Prostate gland (tissue), 2 donors: ENCODE measurements at places on chromosomes 5 and 9. TPM values are rescaled to one million over a fixed set of nuclear protein-coding genes. Genes with fewer than 3 reads are reported as not detected.

- no peak for DNase-seq
- H3K27ac ChIP-seq: no peak overlapping the region
- H3K4me1 ChIP-seq: no peaks in the 10 kb centered on the region
- H3K27me3 ChIP-seq: no peaks in the 10 kb centered on the region
- no peak overlapping the region for H3K4me3 ChIP-seq
- no peaks in the 10 kb centered on the region for H3K36me3 ChIP-seq
Observed at GRCh38 chr5:6370580-6370979, 7.8 kb downstream of the MED10 start.

DNA sequence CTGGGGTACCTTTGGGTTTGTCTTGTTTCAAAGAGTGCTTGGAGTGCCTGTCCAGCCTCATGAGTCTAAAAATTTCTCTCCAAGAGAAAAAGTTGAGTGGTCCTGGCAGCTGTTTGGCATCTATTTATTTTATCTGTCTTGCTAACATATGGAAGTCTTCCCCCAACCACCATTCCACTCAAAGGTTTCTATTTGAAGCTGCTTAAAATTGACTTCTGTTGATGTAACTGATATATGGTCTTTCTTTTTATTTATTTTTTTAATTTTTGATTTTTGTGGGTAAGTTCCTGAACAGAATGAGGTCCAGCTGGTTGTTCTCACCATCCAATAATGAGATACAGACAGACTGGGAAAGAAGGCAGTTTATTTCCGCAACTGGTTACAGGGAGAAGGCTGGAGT lies 178.7 kb upstream of the SGCD start:
- H3K4me3 ChIP-seq: no peak overlapping the region
- no peaks in the 10 kb centered on the region for H3K36me3 ChIP-seq
- no peaks in the 10 kb centered on the region for H3K27me3 ChIP-seq
- H3K4me1 ChIP-seq: no peaks in the 10 kb centered on the region

DNA sequence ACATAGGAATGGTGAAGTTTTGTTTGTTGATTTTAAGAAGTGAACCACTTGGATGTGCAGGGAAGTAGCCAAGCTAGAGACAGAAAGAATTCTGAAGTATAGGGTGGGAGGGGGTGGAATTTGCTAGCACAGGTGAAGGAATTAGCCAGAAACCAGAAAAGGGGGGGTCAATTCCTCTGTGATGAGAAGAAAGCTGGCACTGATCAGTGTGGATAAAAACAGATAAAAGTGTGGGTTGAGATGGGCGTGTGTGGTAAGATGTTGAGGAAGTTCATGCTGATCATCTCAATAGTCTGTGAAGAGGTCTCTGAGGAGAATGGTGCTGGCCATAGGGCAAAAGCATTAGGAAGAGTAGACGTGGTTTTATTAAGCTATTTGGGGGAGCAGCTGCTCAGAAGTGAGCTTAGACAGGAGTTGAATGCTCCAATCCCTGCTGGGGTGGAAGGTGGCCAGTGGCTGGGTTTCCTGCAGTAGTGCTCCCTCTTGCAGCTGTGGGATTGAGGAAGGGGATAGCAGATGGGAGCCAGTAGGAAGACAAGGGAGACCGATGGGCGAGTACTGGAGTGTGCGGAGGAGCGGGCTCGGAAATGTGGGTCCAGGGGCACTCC lies 88.7 kb upstream of the ELL2 start:
- H3K27me3 ChIP-seq: no peaks in the 10 kb centered on the region
- H3K27ac ChIP-seq: no peak overlapping the region
- H3K36me3 ChIP-seq: no peaks in the 10 kb centered on the region
- no peak for DNase-seq
- H3K4me3 ChIP-seq: no peak overlapping the region

GRCh38 chr5:127820910-127821553 lies 117.8 kb downstream of the CCDC192 start:
- no peaks in the 10 kb centered on the region for H3K27me3 ChIP-seq
- no peak overlapping the region for H3K4me3 ChIP-seq
- DNase-seq: no peak
- no peaks in the 10 kb centered on the region for H3K36me3 ChIP-seq

- H3K4me3 ChIP-seq: no peak overlapping the region
- H3K27me3 ChIP-seq: no peaks in the 10 kb centered on the region
- no peaks in the 10 kb centered on the region for H3K36me3 ChIP-seq
- H3K4me1 ChIP-seq: no peaks in the 10 kb centered on the region
Observed at GRCh38 chr5:143837306-143837848, 25.4 kb downstream of the HMHB1 start.

DNA sequence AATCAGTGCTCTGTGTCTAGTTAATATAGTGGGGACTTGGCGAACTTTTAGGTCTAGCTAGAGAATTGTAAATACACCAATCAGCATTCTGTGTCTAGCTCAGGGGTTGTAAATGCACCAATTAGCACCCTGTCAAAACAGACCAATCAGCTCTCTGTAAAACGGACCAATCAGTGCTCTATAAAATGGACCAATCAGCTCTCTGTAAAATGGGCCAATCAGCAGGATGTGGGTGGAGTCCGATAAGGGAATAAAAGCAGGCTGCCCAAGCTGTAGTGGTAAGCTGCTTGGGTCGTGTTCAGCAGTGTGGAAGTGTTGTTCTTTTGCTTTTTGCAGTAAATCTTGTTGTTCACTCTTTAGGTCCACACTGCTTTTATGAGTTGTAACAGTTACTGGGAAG lies 3.6 kb upstream of the OTULINL start:
- H3K4me1 ChIP-seq: no peaks in the 10 kb centered on the region
- H3K27ac ChIP-seq: no peak overlapping the region
- H3K27me3 ChIP-seq: no peaks in the 10 kb centered on the region
- no peaks in the 10 kb centered on the region for H3K36me3 ChIP-seq
- no peak overlapping the region for H3K4me3 ChIP-seq

DNA sequence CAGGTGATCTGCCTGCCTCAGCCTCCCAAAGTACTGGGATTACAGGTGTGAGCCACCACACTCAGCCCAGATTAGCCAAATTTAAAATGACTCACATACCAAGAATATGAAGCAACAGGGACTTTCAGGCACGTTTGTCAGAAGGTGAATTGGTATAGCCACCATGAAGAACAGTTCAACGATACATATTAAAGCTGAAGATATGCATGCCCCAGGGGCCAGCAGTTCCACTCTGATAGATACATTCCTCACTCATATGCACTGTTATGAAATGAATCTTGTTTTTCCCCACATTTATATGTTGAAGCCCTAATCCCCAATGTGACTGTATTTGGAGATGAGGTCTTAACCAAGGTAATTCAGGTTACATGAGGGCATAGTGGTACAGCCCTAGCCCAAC lies 22.5 kb downstream of the SLC35D2 start:
- no peak overlapping the region for H3K27ac ChIP-seq
- H3K4me1 ChIP-seq: no peaks in the 10 kb centered on the region
- no peaks in the 10 kb centered on the region for H3K36me3 ChIP-seq
- no peak for DNase-seq
- H3K4me3 ChIP-seq: no peak overlapping the region

DNA sequence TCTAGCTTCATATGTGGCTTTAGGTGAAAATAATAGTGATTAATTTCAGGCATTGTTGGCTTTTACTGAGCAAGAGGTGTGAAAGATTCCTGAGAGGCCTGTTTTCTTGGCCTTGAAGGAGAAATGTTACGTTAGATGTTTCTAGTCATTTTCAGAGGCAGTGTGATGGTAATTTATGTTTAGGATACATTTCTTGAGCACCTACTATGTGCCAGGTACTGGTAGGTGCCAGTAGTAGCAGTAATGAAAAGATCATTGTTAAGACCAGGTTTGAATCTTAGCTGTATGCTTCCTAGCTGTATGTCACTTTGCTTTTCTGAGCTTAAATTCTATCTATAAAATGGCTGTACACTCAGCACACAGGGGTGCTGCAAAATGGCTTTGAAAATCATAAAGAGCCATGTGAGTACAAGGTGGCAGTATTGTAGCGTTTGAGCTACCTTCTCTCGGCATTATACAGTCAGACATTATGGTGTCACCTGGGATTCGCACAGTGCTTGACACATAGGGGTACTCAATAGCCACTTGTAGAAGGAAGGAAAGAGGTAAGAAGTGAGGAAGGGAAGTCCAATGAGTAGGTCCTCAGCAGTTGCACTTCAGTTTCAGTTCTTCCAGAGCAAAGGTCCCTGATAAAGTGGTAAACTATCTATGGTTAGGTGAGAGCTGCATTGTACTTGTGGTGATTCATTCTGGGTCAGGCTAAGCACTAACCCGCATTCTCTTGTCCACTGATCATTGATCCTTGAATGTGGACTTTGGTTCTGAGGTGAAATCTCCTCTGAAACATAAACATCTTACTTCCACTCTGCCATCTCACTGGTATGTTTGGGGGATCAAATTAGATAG lies 166.5 kb upstream of the NR3C1 start:
- no peak overlapping the region for H3K4me3 ChIP-seq
- DNase-seq: no peak
- no peaks in the 10 kb centered on the region for H3K4me1 ChIP-seq
- no peak overlapping the region for H3K27ac ChIP-seq
- no peaks in the 10 kb centered on the region for H3K27me3 ChIP-seq
- no peaks in the 10 kb centered on the region for H3K36me3 ChIP-seq

GRCh38 chr5:77638763-77639671 lies 504 bp upstream of the OTP start:
- H3K36me3 ChIP-seq: no peaks in the 10 kb centered on the region
- no peak for DNase-seq
- no peak overlapping the region for H3K4me3 ChIP-seq
- H3K27me3 ChIP-seq: peaks cover 68% of the 10 kb centered on the region

DNA sequence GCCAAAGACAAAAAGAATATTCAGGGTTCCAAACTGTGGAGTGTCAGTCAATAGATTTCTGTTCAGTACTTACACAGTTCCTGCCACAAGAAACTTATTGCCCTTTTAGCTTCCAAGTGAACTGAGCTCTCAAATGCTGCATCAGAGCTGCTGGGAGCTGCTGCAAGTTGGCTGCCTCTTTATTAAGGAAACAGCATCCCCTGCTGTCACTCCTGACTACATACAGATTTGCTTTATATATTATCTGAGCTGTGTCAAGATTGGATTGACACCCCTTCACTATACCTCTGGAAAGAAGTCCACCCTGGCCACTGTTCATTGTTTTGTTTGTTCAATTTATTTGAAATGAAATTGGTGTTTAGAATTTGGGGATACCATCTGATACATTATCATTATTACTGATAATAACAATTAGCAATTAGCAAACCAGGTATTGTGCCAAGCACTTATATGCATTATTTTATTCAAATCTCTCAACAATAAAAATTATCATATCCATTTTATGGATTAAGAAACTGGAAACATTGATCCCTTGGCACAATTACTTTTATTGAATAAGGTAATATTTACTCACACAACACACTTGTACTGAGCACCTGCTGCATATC lies 16.4 kb upstream of the C5orf58 start:
- H3K4me1 ChIP-seq: no peaks in the 10 kb centered on the region
- no peak for DNase-seq
- no peaks in the 10 kb centered on the region for H3K27me3 ChIP-seq
- H3K27ac ChIP-seq: no peak overlapping the region
- H3K4me3 ChIP-seq: no peak overlapping the region

- H3K36me3 ChIP-seq: no peaks in the 10 kb centered on the region
- H3K27me3 ChIP-seq: no peaks in the 10 kb centered on the region
- no peaks in the 10 kb centered on the region for H3K4me1 ChIP-seq
Observed at GRCh38 chr5:181187500-181188213, 17.3 kb downstream of the TRIM7 start.

GRCh38 chr5:168472329-168472728 lies 13.9 kb upstream of the RARS1 start:
- H3K27me3 ChIP-seq: no peaks in the 10 kb centered on the region
- no peaks in the 10 kb centered on the region for H3K4me1 ChIP-seq
- DNase-seq: no peak
- no peak overlapping the region for H3K4me3 ChIP-seq
- H3K27ac ChIP-seq: no peak overlapping the region

INSL6 gene
- 8.9 TPM for total RNA-seq

PCDHGC3 gene
- total RNA-seq: 55.3 TPM

FOXD4L5 gene
- total RNA-seq: not detected
